Effector CD4-positive, alpha-beta T cell (primary cell): ENCODE measurements at places on chromosomes 3 and 15.

DNA sequence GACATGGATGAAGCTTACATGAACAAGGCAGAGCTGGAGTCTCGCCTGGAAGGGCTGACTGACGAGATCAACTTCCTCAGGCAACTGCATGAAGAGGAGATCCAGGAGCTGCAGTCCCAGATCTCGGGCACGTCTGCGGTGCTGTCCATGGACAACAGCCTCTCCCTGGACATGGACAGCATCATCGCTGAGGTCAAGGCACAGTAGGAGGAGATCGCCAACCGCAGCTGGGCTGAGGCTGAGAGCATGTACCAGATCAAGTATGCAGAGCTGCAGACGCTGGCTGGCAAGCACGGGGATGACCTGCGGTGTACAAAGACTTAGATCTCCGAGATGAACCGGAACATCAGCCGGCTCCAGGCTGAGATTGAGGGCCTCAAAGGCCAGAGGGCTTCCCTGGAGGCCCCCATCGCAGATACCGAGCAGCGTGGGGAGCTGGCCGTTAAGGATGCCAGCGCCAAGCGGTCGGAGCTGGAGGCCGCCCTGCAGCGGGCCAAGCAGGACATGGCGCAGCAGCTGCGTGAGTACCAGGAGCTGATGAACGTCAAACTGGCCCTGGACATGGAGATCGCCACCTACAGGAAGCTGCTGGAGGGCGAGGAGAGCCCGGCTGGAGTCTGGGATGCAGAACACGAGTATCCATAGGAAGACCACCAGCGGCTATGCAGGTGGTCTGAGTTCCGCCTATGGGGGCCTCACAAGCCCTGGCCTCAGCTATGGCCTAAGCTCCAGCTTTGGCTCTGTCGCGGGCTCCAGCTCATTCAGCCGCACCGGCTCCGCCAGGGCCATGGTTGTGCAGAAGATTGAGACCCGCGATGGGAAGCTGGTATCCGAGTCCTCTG lies 77.6 kb downstream of the CLDN11 start:
- no peak for DNase-seq

- DNase-seq = no peak
These were observed 39.3 kb downstream of the DNAJC13 start for GRCh38 chr3:132456571-132456970.

DNA sequence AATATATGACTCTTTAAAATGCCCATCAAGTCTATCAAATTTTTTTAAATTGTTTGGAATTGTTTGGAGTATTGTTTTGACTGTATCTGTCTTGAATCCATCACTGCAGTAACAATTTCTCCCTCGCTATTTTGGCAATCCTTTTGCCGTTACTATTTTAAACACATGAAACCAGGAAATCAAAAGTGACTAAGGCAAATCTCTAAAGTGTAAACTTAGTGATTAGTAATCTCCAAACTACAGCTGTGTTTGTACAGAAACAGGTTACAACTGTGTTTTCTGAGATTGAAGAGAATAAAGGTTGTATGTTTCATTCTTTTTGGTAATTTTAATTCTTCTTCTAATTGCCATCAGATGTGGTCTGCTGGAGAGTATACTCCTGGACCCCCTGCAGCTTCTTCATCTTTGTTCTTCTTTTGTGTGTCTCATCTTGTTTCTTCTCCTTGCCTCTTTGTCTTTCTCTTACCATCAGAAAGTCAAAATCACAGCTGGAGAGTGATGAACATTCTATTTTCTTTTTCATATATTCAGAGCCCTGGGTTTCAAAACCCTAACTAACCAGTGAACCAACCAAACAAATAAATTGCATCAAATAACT lies 465.4 kb downstream of the RBMS3 start:
- no peak for DNase-seq

GRCh38 chr3:112811131-112811884 lies 35.4 kb downstream of the CD200R1L start:
- no peak for DNase-seq

DNA sequence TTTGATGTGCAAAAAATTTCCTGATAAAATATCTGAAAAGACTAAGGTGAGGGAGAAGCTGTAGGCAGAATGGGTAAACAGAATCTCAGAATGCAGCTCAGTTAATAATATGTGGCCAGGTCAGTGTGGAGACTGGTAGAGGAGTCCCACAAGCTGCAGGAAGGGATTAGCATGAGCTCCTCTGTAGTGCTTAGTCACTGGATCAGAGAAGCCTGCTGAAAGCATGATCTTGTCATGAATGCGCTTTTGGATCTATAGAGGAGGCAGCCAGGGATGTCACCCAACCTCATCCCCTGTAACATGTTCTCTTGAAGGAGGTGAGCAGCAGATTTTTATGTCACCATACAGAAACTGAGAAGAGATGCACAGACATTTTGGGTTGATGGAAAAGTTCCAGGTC lies 1035.3 kb upstream of the GBE1 start:
- DNase-seq = no peak

DNA sequence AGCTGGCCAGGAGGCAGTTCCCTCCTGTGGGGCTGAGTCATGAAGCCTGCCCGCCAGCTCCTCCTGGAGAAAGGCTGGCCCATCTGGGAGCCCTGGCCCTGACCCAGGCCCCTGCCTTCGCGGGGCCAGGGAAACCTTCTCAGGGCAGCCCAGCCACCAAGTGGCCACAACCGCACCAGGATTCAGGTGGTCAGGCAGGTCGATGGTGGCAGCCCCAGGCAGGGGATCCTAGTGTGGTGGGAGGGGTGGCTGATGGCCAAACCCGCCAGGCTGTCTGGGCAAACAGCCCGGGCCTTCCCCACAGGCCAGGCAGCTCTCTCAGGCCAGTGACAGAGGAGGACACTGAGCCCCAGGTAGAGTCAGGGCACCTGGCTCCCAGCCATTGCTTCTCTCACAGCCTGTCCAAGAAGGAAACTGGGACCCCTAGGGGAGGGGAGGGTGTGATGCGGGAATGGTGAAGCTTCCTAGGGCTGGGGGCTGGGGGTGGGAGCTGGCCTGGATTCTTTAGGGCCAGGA lies 1.2 kb downstream of the TWF2 start:
- DNase-seq = no peak

- DNase-seq = no peak
These were observed 230.0 kb upstream of the LYSMD4 start for GRCh38 chr15:99963096-99963825.

GRCh38 chr3:73098873-73099272 lies 37.4 kb downstream of the EBLN2 start:
- DNase-seq = no peak

DNA sequence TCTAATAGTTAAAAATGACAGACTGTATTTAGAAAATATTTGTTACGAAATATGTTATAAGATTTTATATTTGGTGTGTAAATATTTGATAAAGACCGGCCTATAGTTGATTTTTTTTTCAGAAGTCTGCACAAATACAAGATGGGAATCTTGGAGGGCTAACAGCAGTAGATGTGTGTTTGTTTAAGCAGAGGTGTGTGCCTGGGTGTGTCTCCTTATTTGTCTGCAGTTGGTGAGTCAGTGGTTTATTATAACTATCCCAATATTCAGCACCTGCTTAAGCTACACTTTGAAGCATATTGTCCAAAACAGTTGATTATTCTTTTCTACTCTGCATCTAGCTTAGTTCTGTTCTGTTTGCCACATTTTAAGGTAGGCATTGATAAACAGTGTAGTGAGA lies 12.4 kb downstream of the GLCE start:
- no peak for DNase-seq

GRCh38 chr15:46297766-46298165 lies 662.9 kb downstream of the SQOR start:
- DNase-seq = no peak

DNA sequence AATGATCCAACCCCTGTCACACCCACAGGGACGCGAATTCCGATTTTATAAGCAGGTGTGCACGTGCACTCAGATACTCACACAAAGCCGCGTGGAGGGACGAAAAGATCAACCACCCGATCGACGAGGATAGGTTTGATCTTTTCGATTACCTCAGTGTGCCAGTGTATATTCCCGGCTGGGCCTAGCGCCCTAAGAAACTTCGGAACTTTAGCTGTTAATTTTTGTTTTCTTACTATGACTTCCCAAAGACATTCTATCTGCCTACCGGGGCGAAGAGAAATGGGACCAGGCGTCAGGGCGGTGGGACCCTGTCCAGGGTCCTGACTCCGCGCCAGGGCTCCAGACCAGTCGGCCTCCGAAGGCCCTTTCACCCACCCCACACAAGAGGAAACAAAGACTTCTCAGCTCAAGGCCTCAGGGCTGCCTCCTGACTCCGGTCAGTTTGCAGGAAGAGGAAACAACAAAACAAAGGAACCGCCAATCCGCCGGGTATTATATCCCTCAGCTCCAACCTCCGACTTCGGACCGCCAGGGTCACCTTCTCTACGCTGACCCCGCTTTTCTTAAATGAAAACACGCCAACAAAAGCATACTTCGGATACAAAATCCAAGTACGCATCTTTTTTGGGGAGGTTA lies 6.8 kb downstream of the ONECUT1 start:
- no peak for DNase-seq
